ENCODE measurements at places on chromosomes 6 and 20. TPM values are rescaled to one million over a fixed set of nuclear protein-coding genes. Genes with fewer than 3 reads are reported as not detected.

DNA sequence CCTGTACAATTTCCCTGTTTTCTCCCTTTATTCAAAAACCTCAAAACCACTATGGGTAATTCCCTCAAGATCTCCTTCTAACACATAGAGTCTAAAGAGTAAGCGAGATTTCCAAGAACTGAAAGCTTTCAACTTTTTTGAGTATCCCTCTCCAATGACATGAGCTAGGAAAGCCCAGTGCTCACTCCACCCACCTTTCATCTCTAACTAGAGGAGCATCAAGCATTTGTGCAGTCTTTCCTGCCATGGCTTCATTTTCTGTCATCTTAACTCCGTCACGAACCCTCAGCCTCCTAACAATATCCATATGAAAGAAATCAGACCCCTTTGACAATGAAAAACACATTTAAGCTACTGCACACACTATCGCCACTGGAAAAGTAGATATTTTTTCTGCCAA, 91.9 kb upstream of the SUPT3H start:
- no peak for DNase-seq

DNA sequence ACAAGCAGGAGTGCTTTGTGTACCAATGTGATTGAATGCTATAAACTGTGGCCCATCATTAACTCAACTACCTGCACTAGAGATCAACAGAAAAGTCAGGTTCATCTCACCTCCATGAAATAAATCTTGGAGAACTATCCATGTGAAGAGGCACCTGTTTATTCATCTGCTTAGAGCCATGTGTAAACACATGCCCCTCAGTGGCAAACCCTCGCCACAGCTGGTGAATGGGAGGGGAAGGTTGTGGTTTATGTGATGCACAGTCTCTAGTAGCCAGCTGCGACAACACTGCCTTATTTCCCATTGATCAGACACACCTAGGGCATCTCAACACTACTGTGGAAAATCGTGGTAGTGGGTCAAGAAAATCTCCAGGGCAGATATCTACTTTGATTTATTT, 640.2 kb downstream of the PTPRT start:
- DNase-seq, result no peak

DNA sequence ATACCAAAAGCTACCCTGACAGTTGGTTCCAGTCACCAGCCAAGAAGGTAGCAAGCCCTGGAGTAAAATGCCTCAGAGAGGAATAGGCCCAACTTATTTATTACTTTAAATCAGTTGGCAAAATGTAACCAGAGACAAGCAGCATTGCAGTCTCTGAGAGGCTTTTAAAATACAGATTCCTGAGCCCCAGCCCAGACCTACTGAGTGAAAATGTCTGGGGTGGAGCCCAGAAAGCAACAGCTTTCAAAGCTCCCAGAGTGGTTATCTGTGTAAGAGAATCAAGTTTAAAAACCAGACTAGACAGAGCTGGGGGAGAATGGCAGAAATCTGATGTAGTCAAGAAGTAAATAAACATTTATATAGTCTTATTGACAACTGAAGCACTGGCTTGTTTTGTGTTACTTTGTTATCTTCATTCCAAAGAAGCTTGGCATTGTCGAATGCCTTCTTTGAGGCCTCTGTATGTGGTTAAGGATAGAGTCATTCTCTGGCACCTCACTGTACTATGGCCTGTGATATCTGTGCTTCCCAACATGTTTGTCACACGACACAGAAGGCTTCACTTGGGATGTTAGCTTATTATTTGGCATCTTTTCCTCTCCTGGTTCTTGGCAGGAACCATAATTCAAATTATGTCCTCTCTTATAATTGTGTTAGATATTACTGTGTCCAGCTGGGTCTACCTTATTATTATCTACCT, 313.5 kb downstream of the SLC35F1 start:
- DNase-seq, result no peak

DNA sequence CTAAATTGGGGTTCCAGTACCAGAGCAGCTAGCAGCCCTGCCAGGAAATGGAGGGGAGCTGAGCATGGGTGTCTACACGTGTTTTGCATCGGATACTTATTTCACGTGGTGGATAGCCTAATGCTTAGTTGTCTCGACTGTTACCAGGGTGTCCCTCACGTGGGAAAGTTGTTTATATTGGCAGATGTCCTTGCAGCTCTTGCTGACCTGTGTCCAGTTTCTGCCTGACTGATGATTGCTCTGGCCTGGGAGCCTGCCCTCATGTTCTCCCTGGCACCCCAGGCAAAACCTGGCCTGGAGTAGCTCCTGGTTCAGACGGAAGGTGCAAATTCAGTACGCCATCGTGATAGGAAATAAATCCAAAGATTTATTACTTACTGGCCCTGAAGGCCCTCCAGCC, 11.8 kb upstream of the FERMT1 start:
- no peak for DNase-seq

The ENPP4 gene
- 27.8 TPM for total RNA-seq

The HLA-DRB5 gene
- 197 TPM for total RNA-seq

The OPN5 gene
- total RNA-seq, result not detected

DNA sequence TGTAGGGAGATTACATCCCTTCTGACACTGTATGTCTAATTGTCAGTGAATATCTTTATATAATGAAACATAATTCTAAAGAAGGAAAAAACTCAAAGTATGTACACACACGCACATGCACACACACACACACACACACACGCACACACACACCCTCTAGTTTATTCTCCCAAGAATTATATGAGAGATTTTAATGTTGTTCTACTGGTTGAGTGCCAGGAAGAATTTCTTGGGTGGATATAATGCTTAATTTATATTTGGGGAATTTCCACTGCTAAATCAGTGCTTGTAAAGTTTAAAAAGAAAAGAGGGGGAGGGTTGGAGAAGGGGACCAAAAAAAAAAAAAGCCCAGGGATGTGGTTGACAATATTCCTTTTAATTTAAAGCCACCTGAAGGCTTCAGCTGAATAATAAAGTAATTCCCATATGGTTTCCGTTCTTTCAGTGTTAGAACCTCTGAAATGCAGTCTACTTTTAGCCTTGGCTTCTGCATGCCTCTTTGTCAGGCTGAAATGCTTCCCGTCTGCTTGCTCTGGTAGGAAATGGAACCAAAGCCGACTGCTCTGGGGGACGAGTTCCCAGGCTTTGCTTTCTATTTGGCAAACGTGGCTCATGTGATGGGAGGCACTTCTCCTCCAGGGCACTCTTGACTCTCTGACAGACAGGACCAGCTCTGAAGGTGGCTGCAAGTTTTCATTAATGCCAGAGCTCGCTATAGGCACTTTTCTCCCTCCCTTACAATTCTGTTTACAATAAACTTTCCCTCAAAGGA, 225.4 kb downstream of the PRL start:
- no peak for DNase-seq

The OTOR gene
- not detected for total RNA-seq

- no peak for DNase-seq
These were observed 338.1 kb downstream of the PREX1 start for GRCh38 chr20:48489656-48490055.

DNA sequence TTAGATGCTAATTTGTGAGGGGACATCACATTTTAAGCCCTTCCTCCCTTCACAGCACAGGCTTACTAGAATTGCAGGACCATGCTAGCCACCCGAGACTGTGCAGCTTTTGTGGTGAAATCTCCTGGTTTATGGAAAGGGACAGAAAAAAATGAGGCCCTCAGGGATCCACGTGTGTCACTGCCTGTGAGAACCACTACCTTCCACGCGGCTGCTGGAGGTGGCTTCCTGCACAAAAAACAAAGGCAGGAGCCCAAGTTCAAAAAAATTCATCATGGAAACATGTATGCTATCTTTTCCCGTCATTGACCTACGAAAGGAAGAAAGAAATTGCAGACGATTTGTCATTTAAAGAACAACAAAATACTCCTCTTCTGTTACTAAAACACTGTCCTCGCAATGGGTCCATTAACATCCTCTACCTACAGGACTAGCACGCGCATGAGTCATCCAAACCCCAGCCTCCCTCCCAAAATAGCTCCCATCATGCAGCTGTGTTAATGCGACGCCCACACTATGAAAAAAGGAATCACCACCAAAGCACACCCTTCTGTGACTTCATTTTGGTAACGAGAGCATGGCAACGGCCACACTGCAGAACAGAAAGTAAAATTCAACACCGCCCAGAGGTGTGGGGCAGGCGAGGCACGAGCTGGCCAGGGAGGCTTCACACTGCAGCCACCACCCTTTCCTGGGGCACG, 45.7 kb downstream of the RAMACL start:
- DNase-seq, result no peak

- DNase-seq, result no peak
These were observed 10.7 kb downstream of the SUN5 start for GRCh38 chr20:32993496-32994050.

GRCh38 chr6:79280756-79281155, 46.3 kb upstream of the HMGN3 start:
- no peak for DNase-seq

GRCh38 chr6:123316733-123317323, 319.9 kb downstream of the TRDN start:
- DNase-seq, result no peak

GRCh38 chr6:149306967-149307366, 10.5 kb upstream of the TAB2 start:
- DNase-seq, result no peak

The KCNK15 gene
- total RNA-seq, result 1.1 TPM

DNA sequence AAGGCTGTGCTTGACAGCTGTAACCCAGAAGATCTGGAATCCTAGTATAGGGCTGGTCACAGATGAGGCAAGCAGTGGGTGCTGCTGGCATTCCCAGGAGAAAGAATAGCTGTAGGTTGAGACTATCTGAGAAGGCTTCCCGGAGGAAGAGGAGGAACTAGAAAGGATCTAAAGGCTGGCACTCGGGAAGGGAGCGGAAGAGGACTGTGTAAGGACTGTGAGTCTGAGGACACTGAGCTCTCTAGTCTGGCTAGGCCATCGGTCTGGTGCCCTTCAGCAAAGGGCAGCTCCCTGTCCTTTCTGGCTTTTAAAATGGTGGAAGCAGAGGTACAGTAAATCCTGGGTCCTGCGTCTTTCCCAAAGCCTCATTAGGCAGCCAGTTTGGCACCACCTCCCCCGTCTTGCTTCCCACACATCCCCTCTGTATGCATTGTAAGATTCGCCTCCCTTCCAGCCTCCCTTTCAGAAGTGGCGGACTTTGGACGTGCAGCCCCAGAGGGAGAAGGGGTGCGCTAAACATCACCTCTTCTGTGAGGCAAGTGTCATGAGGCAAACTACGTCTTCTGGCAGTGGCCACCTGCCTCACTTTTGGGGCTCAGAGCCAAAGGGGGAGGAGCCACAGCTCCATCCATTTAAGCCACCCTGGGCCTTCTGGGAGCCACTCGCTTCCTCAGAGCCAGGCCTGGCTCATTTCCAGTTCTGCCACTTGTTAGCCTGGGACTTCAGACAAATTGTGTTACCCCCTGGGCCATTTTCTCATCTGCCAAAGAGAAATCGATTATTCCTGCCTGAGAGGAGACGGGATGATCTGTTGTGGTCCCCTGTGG, 8.6 kb downstream of the SNPH start:
- no peak for DNase-seq

- DNase-seq, result no peak
These were observed 31.8 kb downstream of the SLX4IP start for GRCh38 chr20:10466855-10467254.

The LY6G6D gene
- total RNA-seq, result not detected

The PFDN4 gene
- 19.9 TPM for total RNA-seq

The ANKRD66 gene
- total RNA-seq, result not detected

The EFCAB8 gene
- total RNA-seq, result 0.72 TPM

DNA sequence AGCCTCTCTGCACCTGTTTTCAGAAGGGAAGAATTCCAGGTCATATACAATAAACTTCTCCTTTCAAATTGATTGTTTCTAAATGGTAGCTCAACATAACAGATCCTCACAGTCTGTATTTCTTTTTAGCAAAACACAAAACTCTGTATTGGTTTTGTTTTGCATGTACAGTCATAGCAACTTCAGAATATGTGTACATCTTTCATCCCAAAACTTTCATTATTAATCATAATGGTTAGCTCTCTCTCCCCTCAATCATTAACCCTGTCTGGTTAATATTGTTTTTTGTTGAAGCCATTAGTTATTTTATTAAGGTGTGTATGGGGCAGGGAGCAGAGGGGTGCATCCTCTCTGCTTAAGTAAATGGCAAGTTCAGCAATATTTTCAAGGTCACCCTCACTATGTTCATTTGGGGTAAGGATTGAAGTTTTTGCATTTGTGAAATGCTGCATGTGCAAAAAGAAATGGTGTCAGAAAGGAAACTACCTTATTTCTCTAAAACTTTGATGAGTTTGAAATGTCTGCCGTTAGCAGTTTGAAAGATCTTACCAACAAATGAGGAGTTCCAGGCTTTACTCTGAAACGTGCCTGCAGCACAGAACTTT, 136.8 kb upstream of the BTBD3 start:
- DNase-seq, result no peak

All from upper lobe of right lung (tissue), 1 donor.